ENCODE measurements at places on chromosomes 6 and 20.

DNA sequence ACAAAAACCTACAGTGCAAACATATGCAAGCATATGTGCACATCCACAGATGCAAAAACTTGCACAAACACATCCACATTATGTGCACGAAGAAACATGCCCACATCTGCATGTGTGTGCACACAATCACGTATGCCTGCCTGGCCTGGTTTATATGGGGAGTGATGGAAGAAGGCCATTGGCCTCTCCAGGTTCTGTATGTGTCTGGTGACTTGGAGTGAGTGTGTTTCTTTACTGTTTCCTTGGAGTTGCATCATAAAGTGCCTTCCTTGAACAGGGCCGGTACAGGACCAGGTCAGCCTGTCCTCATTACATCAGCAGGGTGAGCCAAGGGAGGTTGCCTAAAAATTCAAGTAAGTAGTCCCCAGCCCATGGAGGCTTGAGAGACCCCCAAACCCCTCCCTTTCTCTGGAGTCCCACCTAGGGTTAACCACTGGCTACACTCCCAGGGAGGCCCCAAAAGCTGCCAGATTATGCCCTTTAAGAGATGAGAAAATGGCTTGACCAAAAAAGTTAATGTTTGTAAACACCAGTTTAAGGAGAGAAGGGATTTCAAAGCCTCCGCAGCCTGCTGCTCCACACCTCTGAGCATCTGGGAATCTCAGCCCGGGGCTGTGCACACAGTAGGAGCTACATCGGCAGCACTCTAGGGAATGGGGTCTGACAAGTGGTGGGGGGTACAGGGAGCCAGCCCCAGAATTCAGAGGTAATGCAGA lies 140.8 kb downstream of the VEGFA start:
- no peak for DNase-seq

GRCh38 chr6:149085557-149085938 lies 232.0 kb upstream of the TAB2 start:
- no peak for DNase-seq

- no peak for DNase-seq
These were observed 34.8 kb downstream of the TOP1 start for GRCh38 chr20:41063442-41063841.

- DNase-seq, result no peak
These were observed 95.5 kb upstream of the PTPRT start for GRCh38 chr20:43285170-43285569.

- no peak for DNase-seq
These were observed 75.7 kb upstream of the PTCHD4 start for GRCh38 chr6:48186746-48187145.

DNA sequence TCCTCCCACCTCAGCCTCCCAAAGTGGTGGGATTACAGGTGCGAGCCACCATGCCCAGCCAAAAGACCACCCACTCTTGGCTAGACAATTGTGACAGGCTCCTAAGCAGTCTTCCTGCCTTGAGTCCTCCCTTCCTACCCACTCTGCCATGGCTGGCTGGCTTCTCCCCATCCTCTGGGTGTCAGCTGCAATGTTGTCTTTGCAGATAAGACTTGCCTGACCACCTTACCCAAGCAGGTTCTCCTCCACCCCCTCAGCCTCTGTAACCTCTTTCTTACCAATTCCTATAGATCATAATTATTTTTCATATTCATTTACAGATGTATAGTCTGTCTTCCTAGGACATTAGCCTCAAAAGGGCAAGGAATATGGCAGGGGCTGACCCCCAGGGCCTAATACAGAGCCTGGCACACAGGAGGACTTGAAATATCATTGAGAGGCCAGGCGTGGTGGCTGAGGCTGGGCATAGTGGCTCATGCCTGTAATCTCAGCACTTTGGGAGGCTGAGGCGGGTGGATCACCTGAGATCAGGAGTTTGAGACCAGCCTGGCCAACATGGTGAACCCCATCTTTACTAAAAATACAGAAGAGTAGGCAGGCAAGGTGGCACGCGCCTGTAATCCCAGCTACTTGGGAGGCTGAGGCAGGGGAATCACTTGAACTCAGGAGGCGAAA lies 28.7 kb upstream of the SPAG4 start:
- no peak for DNase-seq

DNA sequence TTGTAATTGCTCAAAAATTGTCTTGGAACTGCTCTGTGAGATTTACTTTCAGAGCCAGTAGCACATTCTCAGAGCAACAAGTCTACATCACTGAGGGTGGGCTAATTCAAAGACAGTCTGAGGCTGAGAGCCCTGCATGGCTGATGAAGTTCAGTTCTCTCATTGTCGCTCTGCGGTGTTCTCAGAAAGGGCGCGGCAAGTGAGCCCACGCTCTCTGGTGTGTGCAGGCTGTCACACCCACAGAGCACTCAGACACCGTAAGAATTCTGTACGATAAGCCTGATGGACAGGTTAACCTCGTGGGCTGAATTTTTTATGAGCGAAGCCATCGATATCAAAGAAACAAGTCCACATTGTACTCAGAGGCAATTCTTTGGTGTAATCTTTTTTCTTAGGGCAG lies 557.8 kb downstream of the HACE1 start:
- DNase-seq, result no peak

DNA sequence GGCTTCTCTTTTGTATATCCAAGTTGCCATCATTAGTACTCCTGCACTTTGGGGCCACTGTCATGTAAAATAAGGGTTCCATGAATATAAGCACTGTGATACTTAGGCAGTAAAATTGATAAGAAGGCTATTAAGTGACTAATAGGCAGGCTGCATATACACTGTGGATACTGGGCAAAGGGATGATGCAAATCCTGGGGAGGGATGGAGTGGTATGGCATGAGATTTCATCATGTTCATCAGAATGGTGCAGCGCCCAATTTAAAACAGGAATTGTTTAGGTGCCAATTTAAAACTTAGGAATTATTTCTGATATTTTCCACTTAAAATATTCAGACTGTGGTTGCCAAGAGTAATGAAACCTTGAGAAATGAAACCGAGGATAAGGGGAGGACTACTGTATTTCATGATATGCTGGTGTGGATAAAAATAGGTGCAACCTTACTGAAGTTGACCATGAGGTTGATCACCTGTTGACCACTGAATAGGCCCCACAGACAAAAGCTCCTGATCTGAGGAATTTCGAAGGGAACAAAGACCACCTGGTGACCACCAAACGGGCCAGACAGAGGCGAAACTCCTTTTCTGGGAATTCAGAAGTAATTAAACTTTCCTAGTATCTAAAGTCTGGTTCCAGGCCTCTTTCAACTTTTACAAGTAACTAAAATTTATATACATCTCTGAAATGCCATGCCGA lies 4.9 kb upstream of the TRIM39 start:
- no peak for DNase-seq

- peak; percentile 16 for DNase-seq
These were observed 155.6 kb upstream of the SNX9 start for GRCh38 chr6:157667211-157668008.

DNA sequence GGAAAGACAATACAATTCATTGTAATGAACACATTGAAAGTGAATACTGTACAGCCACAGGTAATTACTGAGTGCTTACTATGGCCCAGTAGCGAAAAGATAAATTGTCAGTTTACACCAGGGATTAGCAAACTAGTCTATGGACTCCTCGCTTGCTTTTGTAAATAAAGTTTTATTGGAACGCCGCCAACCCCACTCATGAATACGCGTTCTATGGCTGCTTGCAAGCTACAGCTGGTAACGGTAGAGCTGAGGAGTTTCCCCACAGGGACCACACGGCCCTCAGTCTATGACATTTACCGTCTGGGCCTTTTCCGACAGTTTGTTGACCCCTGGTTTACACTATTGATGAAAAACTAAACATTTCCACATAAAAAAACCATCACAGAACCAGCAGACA lies 24.2 kb downstream of the LAMA5 start:
- no peak for DNase-seq

Data from substantia nigra (tissue), 51 donors.